ENCODE measurements at places on chromosomes 5 and 9.

GRCh38 chr9:81032831-81033230, 656.5 kb downstream of the TLE1 start:
- no peak for DNase-seq

DNA sequence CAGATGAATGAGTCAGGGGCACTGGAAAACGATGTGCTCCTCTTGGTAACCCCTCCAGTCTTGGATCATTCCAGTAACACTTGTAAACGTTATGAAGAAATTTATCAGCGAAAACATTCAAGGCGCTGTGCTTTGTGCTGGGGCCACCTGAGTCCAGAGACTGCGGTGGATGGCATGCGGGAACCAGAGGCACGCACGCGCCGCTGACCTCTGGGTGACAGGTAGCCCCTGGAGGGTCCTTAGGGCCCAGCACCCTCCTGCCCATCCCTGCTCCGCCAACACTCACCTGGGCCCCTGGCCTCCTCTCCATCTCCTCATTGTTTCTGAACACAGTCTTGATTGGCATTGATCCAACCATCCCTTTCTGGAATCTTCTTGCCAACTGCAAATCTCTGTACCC, 86.9 kb downstream of the DAP start:
- no peak for DNase-seq

DNA sequence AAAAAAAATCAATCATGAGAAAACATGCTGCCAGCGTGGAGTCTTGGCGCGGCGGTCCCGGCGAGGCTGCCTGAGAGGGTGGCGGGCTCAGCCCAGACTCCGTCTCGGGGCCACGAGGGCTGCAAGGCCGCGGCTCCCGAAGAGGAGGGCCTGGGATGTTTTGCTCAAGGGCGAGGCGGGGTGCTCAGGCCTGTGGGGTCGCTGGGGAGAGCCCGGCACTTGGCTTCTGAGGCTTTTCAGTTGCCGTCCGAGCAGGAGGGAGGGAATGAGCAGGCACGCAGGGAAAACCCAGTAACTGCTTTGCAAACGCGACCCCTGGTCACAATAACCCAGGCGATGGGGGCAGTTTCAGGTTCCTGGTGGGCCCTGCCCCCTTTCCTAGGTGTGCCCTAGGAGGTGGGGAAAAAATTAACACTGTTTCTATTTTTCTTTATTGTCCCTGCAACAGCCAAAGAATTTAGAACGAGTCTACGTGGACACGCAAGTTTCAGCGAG, 3.2 kb upstream of the IRX2 start:
- no peak for DNase-seq

DNA sequence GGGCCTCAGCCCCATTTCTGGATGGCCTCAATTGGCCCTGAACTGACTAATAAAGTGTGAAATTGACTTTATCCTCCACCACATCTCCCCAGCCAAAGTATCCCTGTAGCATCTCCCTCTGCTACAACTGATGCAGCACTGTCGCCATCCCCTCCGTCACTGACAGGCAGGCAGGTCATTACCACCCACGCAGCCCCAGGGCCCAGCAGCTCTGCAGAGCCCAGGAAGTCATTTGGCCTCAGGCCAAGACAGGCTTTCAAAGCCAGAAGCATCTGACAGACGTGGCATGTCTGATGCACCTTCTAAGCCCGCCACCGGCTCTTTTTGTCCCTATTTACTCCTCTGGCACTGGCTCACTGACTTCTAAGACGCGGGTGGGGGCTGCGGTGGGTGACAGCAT, 65.3 kb downstream of the ARHGEF37 start:
- no peak for DNase-seq

- DNase-seq: no peak
Observed at GRCh38 chr9:114166103-114166470, 10.8 kb downstream of the COL27A1 start.

DNA sequence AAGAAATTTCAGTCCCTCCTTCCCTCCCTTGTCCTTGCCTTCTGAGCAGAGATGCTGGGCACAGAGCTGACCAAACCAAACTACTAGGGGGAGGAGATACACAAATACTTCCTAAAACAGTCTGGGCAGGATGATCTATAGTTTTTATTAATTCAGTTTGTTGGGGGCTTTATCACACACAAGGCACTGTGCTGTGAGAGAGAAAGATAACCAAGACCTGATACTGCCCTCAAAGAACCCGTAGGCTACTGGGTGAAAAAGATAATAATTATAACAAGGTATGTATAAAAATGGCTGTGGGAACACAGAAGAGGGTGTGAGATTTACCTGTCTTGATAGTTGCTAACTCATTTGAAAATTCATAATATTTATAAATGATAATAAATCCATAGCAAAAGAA, 354.7 kb downstream of the NDUFS4 start:
- no peak for DNase-seq

DNA sequence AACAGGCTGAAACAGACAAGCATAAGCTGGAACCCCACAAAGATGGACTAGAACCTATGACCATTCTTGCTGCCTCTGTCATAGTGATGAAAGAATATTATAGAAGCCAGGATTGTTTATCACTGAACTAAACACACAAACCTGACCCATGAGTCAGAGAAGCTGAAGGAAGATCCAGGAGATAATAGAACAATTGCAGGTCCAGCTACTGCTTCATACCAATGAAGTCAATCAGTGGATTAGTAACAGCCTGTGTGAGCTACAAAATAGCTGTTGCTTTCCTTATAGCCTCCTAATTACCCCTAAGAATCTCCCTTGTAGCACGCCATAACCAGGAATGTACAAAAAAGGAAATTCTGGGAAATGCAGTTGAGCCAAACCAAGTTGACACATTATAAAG, 459.9 kb upstream of the ZNF462 start:
- DNase-seq: no peak

DNA sequence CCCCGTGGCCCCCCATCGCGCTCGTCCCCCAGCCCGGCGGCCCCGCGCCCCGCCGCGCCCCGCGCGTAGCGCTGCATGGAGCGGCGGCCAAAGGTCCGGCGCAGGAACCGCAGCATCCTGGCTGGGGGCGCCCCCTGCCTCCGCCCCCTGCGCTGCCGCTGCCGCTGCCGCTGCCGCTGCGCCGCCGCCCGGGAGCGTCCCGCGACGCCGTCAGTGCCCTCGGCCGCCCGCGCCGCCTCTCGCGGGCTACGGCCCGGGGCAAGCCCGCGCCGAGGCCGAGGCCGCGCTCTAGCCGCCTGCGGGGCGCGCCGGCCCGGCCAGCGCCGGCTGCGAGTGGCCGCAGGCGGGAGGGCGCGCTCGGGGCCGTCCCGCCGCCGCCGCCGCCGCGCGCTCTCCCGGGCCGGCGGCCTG, 523 bp downstream of the EPB41L4B start:
- no peak for DNase-seq

GRCh38 chr5:173890195-173890991, 2.2 kb downstream of the CPEB4 start:
- no peak for DNase-seq

GRCh38 chr9:95058795-95059386, 258.6 kb downstream of the FANCC start:
- DNase-seq: no peak

GRCh38 chr5:124371111-124371706, 375.2 kb downstream of the ZNF608 start:
- no peak for DNase-seq

- DNase-seq: no peak
Observed at GRCh38 chr5:40396317-40396716, 283.4 kb upstream of the PTGER4 start.

DNA sequence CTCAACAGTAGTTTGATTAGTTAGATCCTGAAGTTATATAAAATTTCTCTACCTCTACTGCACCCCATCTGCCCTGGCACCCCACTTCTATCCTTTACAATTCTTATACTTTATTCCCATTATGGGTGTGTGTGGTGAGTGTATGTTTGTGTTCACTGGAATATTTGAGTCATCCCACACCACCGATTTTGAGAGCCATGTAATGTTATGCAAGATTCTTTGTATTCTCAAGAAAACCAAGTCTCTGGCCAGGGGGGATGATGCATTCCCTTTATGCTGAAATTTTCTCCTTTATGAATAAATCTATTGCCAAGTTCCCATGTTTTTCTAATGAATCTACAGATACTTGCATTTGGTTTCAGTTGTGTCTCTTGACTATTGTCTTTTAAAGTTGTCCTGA, 266.8 kb downstream of the ARHGEF28 start:
- DNase-seq: no peak
